ENCODE measurements at places on chromosomes 3 and 15. TPM values are rescaled to one million over a fixed set of nuclear protein-coding genes. Genes with fewer than 3 reads are reported as not detected.

DNA sequence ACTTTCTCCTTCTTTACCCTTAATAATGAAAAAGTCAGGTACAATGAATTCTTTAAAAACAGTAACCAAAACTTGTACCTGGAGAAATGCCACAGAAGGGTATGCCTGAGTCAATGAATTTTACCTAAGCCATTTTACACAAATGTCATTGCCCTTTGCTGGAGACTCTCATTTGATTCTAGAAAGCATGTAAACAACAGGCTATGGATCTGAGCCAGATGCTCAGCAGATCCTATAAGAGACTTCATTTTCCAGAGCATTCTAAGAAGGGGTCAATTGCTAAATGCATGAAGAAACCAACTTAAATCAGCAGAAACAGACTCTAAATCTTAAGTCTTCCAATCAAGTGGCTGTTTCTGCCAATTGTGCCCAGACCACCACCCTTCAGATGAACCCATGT is 83.8 kb upstream of the GALNT15 start:
- DNase-seq = no peak

GRCh38 chr3:22537560-22537959 is 665.6 kb upstream of the UBE2E2 start:
- DNase-seq = no peak

DNA sequence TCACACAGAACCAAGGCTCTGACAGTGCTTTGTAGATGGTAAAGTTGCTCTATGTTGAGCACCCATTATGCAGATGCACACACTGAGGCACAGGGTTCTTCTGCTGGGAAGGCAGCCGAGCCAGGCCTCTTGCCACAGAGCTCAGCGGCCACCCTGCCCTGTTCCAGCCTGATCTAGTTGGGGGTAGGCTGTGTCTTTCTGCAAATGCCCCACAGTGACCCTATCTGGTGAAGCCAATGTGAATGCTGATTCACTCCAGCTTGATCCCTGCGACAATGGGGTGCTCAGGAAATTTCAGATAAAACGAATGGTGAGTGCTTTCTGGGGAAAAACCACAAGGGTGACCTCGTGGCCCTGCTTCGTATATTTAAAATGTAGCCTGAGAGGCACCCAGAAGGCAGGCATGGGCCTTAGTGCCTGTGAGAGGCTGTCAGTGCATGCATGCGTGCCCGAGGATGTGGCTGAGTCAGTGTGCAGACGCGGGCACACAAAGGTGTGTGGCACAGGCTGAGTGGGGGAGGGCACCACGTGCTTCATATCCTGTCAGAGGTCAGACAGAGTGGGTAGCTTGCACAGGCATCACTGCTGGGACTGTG is 85.7 kb downstream of the ATP2B2 start:
- DNase-seq = no peak

DNA sequence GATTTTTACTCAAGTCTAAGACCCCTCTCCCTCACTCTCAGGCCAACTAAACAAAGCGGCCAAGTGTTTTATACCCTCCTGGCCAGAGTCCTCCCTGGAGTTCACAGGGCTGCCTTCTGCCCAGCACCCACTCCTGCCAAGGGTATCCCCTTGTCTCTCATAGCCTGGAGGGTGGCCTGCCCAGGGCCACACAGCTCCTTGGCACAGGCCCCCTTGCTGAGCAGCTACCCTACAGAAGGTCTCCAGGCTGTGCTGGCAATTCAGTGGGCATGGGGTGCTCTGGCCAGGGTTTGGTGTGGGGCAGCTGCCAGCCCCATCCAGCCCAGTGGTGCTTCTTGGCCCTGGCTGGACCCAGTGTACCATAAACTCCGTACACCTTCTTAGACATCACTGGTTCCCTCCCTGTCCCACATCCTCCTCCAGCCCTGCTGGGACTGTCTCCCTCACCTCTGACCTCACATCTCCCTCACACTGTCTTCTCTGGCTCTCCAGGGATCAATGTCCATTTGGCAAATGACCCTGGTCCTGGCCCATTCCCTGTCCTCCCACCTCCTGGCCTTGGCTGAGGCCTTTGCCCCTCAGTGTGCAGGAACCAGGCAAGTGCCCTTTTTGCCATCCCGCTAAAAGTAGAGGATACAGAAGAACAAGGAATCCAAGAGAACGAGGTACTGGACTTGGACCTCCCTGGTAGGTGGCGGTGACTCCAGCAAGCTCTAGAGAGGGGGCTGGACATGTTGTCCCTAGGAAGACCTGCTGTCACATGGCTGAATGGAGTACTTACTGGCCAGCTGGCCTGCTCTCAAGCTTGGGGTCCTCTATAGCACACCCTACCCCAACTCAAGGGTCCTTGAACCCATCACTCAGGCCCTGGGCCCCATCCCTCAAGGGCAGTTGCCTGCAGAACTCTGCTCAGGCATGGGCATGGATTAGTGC is 50.0 kb upstream of the TRPM1 start:
- DNase-seq = no peak

GRCh38 chr3:178525251-178525650 is 11.0 kb upstream of the KCNMB2 start:
- DNase-seq = no peak

GRCh38 chr15:89664441-89665350 is 9.4 kb upstream of the KIF7 start:
- DNase-seq = no peak

DNA sequence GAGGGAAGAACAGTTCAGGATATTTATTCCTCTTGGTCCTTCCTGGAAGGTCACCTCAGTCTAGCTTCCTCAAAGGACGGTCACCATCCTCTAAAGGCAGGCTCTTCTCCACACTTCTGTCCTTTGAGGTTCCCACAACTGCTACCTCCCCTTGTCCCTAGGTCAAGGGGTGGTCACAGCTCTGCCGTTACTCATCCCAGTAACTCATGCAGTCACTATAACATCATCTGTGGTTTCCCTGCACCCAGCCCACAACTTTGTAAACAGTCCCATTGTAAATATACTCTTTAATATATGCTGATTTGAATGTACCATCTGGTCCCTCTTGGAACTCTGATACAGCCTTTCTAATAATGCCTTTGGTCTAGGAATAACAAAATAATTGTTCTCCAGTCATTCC is 887.4 kb downstream of the FHIT start:
- no peak for DNase-seq

- DNase-seq = no peak
These were observed 79.9 kb upstream of the HACD2 start for GRCh38 chr3:123664753-123665152.

DNA sequence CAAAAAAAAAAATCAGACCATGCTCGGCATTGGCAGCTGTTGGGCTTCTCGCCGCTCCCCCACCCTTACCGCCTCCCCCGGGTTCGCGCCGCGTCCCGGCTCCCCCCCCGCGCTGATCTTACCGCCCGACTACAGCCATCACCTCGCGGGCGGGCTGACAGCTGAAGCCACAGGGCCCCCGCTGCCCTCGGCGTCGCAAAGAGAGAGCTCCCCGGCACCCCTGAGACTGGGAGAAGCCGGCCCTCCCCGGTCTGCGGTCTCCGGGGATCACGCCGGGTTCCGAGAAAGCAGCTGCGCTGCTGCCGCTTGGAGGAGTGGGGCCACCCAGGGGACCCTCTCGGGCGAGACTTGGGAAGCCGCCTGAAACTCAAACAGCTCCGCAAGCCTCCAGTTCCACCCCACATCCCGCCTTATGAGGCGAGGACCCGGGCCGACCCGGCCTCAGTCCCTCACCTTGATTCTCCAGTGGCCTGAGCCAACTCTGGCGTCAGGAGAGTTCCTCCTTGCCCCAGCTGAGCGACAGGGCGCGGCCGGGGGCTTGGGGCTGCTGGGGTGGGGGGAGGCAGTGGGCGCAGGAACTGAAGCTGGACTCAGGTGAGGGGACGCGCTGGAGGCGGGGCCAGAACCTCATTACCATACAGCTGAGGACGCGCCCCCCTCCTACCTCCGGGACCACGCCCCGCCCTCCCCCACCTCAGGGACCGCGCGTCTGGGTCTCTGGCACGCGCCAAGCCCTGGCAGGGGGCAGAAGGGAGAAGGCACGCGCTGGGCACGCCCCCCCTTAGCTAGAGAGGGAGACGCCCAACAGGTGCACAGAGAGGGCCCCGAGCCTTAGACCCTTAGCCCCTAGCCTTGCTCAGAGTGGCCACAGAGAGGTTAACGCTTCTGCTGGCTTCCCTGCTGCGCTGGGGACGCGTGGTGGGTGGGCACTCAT is 1.0 kb upstream of the DLL4 start:
- no peak for DNase-seq

DNA sequence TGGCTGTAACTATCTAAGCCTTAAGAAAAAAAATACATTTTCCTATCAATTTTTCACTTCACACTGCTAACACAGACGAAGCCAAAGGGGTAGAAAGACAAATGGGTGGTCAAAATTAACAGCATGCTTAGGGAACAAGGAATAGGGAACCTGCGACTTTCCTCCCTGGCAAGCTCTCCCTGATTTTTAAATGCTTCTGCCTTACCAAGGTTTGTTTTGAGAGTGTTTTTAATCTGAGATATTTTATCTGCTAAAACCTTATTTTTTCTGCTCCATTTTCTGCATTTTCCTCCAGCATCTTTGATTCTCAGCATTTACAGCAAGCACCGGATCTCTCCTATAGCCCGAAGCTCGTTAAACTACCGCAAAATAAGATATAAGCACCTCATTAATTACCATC is 214.4 kb downstream of the RORA start:
- DNase-seq = no peak

DNA sequence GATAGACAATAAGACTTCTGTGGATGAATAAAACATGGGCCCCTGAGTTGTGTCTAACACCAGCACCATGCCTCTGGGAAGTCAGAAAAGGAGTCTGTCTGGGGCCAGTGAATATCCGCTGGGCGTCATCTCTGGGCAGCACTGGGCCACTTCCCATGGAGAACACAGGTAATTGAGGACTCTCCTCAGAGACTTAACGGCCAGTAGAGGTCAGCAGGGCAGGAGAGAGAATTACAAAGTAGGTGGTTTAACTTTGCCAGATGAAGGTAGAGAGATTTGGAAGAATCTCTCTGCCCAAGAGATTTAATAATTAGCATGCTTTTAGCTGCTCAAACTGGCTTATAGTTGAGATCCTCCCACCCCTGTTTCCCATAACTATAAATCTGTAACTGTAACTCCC is 65.7 kb downstream of the OCA2 start:
- no peak for DNase-seq

GRCh38 chr15:78437107-78437761 is 782 bp upstream of the IREB2 start:
- DNase-seq = no peak

DNA sequence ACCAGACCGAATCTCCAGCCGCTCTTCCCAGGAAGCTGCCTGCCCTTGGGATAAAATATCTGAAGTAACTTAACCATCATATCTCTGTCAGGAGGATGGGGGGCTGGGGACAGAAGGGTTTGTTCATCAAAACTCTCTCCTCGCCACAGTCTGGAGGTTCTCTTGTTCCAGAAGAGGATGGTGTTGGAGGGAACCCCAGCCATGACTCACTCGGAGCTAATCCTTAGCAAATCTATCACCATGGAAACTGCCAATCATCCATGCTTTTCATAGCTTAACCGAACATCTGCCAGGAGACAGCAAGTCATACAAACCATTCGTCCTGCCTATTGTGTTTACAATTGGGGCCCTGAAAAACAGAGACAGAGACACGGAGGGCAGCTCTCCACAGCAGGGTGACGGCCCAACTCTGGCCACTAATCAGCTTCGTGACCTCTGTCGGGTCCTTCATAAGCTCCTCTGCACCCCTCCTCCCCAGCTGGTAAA is 73.8 kb upstream of the HEG1 start:
- no peak for DNase-seq

DNA sequence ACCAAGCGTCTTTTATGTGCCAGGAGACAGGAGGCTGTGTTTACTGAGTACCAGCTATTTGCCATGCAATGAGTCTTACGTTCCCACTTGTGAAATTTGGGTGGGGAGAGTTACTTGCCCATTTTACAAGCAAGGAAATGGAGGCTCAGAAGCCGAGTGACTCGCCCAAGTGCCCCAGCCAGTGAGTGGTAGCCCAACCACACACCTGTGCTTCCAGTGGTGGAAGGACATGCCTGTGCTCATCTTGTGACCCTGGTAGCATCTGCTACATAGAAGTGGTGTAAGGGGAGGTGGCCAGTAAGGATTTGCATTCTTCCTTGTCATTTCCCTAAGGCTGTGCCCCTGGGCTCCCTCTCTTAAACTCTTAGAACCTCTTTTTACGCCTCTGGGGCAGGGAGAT is 49.3 kb downstream of the FBLN2 start:
- no peak for DNase-seq

DNA sequence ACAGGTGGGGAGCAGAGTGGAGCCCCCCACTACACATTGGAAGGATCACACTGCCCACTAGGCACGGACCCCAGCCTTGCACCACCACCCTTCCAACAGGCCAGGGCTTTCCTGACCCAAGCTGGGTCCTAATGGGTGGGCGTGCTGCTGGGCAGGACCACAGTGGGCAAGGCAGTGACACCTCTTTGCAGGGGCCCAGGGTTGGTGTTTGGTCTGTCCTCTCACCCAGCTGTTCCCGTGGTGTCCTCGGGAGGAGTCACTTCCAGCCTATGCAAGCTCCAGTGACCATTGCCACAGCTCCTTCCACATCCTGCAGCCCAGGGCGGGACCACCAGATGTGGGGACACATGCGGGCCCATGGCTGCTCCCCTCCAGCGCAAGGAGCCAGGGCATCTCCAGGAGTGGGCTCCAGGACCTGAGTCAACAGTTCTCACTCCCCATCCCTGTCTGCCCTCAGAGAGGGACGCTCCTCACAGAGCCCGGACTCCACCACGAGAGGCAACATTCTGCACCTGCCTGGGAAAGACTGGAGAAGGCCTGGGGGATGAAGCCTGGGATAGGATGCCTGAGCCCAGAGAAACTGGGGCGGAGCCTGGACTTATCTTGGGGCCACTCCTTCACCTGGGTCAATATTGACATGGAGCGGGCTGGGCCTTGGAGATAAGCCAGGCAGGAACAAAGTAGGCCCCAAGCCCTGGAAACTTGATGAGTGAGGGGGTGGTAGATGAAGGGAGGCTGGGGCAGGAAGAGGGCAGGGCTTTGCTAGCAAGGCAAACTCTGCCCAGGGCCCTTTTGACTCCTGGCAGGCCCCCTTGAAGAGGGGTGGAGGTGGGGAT is 3.9 kb upstream of the VILL start:
- no peak for DNase-seq

DNA sequence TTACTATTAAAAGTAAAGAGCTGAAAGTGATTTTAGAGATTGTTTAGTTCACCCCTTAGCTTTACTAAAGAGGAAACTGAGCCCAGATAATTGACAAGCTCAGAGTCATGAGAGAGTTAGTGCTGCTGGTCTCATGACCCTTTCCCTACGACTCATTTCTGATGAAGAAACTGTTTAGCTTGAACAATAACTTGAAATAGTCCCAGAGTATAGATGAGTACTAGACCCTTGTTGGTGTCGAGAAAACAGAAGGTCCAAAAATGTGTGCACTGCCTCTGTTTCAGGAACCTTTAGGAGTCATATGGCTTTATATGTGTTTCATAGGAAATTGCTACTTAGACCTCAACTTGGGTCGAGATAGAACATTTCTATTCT is 58.2 kb downstream of the IL16 start:
- DNase-seq = no peak

- DNase-seq = no peak
These were observed 23.3 kb upstream of the IREB2 start for GRCh38 chr15:78414621-78415250.

- no peak for DNase-seq
These were observed 27.6 kb downstream of the LRIG1 start for GRCh38 chr3:66473181-66473580.

The ACKR2 gene
- total RNA-seq = 0.35 TPM

The ALCAM gene
- total RNA-seq = 8.4 TPM

The UMPS gene
- 12.1 TPM for total RNA-seq

The RNU5B-1 gene
- not detected for total RNA-seq

The ST8SIA2 gene
- not detected for total RNA-seq

The RAB43 gene
- total RNA-seq = 33.7 TPM

The GOLGA8Q gene
- not detected for total RNA-seq

The TRPM7 gene
- total RNA-seq = 40.2 TPM

The CIDEC gene
- not detected for total RNA-seq

The GRAMD1C gene
- 0.08 TPM for total RNA-seq
